Astrocyte (in vitro differentiated cells and primary cell): ENCODE measurements at places on chromosomes 12 and 14. TPM values are rescaled to one million over a fixed set of nuclear protein-coding genes. Genes with fewer than 3 reads are reported as not detected.

Gene SYNDIG1L
- not detected in 2 replicates for total RNA-seq

Gene OR9K2
- not detected in 2 replicates for total RNA-seq

DNA sequence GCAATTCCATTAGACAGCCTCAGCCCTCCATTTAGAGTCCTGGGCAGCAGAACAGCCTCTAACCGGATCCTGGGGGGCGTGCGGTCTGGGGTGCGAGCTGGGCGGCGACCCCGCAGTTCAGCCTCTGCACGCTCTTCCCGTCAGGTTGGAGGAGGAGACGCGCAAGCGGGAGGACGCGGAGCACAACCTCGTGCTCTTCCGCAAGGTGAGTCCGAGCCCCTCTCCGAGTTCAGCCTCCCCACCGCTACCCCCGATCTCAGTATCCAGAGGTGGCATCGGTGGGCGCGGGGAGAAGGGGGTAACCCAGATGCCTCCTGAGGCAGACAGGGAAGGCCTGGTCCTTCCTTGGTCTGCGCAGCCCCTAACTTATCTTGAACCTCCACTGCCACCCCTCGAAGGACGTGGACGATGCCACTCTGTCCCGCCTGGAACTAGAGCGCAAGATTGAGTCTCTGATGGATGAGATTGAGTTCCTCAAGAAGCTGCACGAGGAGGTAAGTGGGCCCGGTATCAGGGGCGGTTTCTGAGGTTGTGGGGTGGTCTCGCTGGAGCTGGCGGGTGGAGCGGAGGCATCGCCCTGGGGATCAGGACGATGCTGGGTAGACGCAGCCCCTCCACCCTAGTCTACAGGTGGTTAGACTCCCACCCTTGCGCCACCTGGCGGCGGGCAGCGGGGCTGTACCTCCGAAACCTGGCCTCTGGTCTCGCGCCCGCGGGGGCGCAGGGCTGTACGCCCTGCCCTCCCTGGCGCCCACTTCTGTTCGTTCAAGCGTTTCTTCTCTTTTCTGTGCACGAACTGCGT lies 1.3 kb downstream of the PRPH start:
- DNase-seq: no peak
- peaks cover 2% of the 10 kb centered on the region for H3K4me1 ChIP-seq
- H3K4me3 ChIP-seq: no peak overlapping the region
- H3K27ac ChIP-seq: no peak overlapping the region
- no peaks in the 10 kb centered on the region for H3K36me3 ChIP-seq

- H3K27me3 ChIP-seq: no peaks in the 10 kb centered on the region
- H3K27ac ChIP-seq: no peak overlapping the region
- H3K36me3 ChIP-seq: no peaks in the 10 kb centered on the region
- no peak overlapping the region for H3K4me3 ChIP-seq
- H3K4me1 ChIP-seq: peaks cover 13% of the 10 kb centered on the region
Observed at GRCh38 chr12:951176-951575, 1.7 kb upstream of the RAD52 start.

GRCh38 chr12:64145226-64145625 lies 76.9 kb downstream of the KICS2 start:
- H3K27me3 ChIP-seq: no peaks in the 10 kb centered on the region
- no peak overlapping the region for H3K27ac ChIP-seq
- H3K4me1 ChIP-seq: no peaks in the 10 kb centered on the region
- H3K4me3 ChIP-seq: no peak overlapping the region

DNA sequence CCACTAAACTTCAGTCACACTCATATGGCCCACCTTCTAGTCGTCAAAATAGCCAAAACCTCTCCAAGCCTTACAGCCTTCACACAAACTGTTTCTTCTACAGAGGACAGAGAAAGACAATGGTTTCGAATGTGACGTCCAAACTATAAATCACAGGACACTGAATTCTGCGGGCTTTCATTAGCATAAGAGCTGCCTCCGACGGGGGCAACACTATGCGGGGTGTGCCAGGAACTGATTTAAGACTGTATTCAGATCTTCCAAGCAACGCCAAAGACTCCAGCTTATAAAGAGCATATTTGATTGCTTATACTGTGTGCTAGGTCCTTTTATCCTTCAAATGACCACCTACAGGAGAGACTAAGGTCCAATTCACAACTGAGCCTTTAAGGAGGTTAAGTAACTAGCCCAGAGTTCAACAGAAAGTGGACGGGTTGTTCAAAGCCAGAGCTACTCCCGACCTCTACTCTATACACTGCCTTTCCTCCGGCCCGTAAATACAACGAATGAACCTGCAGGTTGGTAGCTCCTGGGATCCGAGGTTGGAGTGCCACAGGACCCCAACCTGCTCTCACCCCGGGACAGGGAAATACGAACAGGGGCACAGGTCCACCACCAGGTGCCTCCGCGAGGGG lies 575 bp downstream of the L2HGDH start:
- H3K27me3 ChIP-seq: no peaks in the 10 kb centered on the region
- H3K36me3 ChIP-seq: no peaks in the 10 kb centered on the region
- H3K27ac ChIP-seq: peak overlapping the region; percentile 96
- no peak for DNase-seq
- H3K4me1 ChIP-seq: peaks cover 10% of the 10 kb centered on the region

GRCh38 chr12:105256011-105256410 lies 20.0 kb upstream of the APPL2 start:
- no peaks in the 10 kb centered on the region for H3K36me3 ChIP-seq
- peaks cover 47% of the 10 kb centered on the region for H3K4me1 ChIP-seq
- peak; percentile 47 for DNase-seq
- H3K27me3 ChIP-seq: no peaks in the 10 kb centered on the region

DNA sequence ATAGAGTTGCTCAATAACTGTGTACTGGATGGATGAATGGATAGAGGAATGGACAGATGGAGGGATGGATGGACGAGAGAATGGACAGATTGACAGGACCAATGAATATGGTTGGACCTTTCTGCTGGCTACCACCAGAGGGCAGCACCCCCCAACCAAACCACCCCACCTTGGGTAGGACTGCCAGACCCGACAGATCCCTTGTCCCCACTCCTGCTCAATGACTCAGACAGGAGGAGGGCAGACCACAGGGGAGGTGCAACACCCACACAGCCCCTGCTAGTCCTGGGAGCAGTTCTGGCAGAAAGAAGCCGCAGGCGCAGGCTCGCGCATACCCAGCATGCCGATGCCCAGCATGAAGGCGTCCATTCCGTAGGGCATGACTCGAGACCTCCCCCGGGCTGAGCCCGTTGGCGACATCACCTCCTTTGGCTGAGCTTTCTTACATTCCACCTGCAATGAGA lies 12.4 kb downstream of the MSI1 start:
- peaks cover 11% of the 10 kb centered on the region for H3K4me1 ChIP-seq
- no peaks in the 10 kb centered on the region for H3K27me3 ChIP-seq
- peak; percentile 94 for DNase-seq
- peak overlapping the region; percentile 13 for H3K27ac ChIP-seq

DNA sequence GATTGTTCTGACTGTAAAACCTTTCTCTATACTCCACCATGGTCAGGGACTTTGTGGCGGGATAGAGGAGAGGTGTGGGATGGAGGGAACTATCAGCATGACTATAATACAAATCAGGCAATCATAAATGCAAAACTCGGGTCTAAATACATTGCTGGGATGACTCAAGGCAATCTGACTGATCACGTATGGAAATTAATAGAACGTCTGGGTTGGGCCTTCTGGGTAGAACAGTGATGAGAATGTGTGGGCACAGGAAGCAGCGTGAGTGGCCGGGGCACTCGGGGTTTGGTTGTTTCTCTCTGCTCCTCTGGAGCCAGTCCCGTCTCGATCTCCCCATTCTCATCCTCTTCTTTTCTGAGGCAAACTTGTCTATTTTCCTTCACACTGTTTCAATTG lies 485.8 kb downstream of the VRK1 start:
- H3K27me3 ChIP-seq: no peaks in the 10 kb centered on the region
- H3K36me3 ChIP-seq: no peaks in the 10 kb centered on the region
- H3K4me3 ChIP-seq: no peak overlapping the region
- peaks cover 9% of the 10 kb centered on the region for H3K4me1 ChIP-seq
- no peak for DNase-seq

DNA sequence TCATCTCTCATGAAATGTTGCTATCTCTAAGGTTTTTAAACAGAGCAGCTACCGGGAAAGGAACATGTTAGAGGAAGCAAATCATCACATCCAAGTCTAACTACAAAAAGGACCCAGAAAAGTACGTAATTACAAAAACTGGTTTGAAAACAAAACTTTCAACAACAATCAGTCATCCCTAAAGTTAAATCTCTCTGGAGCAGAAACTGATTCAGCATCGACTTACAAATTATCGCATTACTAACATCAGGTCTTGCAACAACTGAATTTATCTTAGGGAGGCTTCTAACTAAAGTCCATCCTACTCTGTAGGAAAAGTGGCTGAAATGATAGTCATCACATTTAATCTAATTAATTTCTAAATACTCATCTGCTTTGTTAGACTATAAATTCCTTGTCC lies 137.0 kb downstream of the MED13L start:
- no peak overlapping the region for H3K4me3 ChIP-seq
- peaks cover 49% of the 10 kb centered on the region for H3K4me1 ChIP-seq
- H3K27ac ChIP-seq: no peak overlapping the region
- no peaks in the 10 kb centered on the region for H3K27me3 ChIP-seq
- no peak for DNase-seq
- H3K36me3 ChIP-seq: no peaks in the 10 kb centered on the region

- H3K4me3 ChIP-seq: no peak overlapping the region
- H3K27me3 ChIP-seq: no peaks in the 10 kb centered on the region
- no peaks in the 10 kb centered on the region for H3K4me1 ChIP-seq
- no peak for DNase-seq
- H3K27ac ChIP-seq: no peak overlapping the region
- no peaks in the 10 kb centered on the region for H3K36me3 ChIP-seq
Observed at GRCh38 chr12:59407799-59408198, 188.0 kb upstream of the SLC16A7 start.

DNA sequence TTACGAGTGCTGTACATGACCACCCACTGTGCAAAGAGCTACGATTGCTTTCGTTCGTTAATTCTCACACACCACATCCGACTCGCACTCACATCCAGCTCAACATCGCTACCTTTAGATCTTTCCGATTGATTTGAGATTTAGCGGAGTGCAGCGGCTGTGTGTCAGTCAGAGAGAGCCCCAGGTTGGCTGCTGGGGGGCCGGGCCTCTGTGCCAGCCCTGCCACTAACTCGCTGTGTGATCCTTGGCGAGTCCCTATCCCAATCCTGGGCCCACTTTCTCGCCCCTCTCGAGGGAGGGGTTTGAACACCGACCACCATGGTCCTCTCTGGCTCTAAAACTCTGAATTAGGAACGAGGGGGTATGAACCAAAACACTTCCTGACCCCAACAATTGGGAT lies 8.6 kb downstream of the DLK1 start:
- no peak for DNase-seq
- no peaks in the 10 kb centered on the region for H3K36me3 ChIP-seq
- H3K4me3 ChIP-seq: no peak overlapping the region
- H3K27me3 ChIP-seq: peaks cover 40% of the 10 kb centered on the region

GRCh38 chr12:25455696-25456095 lies 97.4 kb downstream of the LMNTD1 start:
- peak; percentile 60 for DNase-seq
- H3K4me3 ChIP-seq: no peak overlapping the region
- no peaks in the 10 kb centered on the region for H3K36me3 ChIP-seq
- peaks cover 4% of the 10 kb centered on the region for H3K4me1 ChIP-seq
- no peak overlapping the region for H3K27ac ChIP-seq

GRCh38 chr14:94880876-94881275 lies 111.0 kb upstream of the GSC start:
- no peaks in the 10 kb centered on the region for H3K36me3 ChIP-seq
- DNase-seq: no peak
- H3K27me3 ChIP-seq: no peaks in the 10 kb centered on the region
- no peak overlapping the region for H3K27ac ChIP-seq
- H3K4me1 ChIP-seq: no peaks in the 10 kb centered on the region
- no peak overlapping the region for H3K4me3 ChIP-seq

DNA sequence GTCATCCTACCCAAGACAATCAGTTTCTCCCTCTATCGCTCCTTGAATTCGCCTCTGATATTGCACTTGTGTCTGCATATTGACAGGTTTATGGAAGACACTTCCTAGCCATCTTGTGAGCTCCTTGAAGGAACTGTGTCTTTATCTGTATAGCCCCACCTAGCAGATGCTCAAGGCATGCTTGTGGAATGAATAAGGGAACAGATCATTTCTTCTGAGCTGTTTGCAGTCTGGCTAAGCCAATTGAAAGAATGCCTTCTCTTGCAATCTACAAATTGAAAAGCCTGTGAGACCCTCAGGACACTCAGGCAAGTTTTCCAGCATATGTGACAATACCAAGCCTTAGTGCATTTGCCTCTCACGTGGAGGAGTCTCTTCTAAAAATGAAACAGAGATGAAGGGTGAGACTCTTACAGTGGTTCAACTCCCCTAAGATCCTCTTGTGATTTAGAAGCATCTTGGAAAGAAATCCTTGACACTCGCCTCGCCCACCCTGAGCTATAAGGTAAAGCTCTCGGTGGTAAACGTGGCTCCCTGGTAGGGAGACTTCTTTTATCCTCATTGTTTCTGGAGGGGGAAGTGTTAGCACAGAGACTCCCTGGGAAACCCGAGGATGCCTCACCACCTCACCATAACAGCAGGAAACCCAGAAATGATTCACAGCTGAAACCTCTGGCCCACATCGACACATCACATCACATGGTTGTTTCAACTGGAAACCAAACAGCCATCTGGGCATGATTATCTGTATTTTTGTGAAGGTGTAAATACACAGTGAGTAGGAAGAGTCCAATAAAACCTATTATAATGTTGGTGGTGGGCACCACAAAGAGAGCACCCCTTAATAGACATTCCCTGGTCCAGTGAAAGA lies 112.3 kb upstream of the BCL2L14 start:
- H3K4me1 ChIP-seq: peaks cover 17% of the 10 kb centered on the region
- peak; percentile 94 for DNase-seq
- peak overlapping the region; percentile 96 for H3K27ac ChIP-seq
- H3K27me3 ChIP-seq: peaks cover 2% of the 10 kb centered on the region

GRCh38 chr14:61925043-61925442 lies 162.8 kb downstream of the SNAPC1 start:
- H3K27me3 ChIP-seq: no peaks in the 10 kb centered on the region
- H3K4me3 ChIP-seq: no peak overlapping the region
- H3K4me1 ChIP-seq: peaks cover 28% of the 10 kb centered on the region
- DNase-seq: peak; percentile 15
- H3K27ac ChIP-seq: peak overlapping the region; percentile 74

GRCh38 chr14:54568821-54569595 lies 2.1 kb downstream of the SAMD4A start:
- no peaks in the 10 kb centered on the region for H3K27me3 ChIP-seq
- DNase-seq: peak; percentile 33
- peaks cover 36% of the 10 kb centered on the region for H3K4me1 ChIP-seq
- peak overlapping the region; percentile 44 for H3K27ac ChIP-seq
- H3K36me3 ChIP-seq: peaks cover 14% of the 10 kb centered on the region
